Gastroesophageal sphincter (tissue), 4 donors: ENCODE measurements at places on chromosomes 5 and 9. TPM values are rescaled to one million over a fixed set of nuclear protein-coding genes. Genes with fewer than 3 reads are reported as not detected.

- no peak for ATAC-seq
Measured at GRCh38 chr9:112038017-112038408, 137.1 kb downstream of the SUSD1 start.

GRCh38 chr9:5841771-5842573 is 9.1 kb upstream of the ERMP1 start:
- ATAC-seq: no peak

DNA sequence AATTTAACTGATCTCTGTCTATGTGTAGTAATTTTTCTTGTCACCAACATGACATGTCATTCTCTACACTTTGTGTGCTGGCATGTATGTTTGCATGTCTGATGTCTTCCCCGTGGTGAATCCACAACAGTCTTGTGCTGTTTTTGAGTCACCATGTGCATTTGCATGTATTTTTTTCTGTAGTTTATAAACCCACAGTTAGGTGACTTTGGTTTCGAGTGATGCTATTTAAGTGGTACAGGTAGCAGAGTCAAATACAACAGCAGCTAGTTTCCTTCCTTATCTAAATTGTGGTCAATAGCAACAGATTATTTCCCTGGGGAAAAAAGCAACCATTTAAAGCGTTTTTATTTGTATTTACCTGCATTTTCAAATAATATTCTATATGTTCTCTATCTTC is 89.9 kb upstream of the FSD1L start:
- ATAC-seq: no peak

DNA sequence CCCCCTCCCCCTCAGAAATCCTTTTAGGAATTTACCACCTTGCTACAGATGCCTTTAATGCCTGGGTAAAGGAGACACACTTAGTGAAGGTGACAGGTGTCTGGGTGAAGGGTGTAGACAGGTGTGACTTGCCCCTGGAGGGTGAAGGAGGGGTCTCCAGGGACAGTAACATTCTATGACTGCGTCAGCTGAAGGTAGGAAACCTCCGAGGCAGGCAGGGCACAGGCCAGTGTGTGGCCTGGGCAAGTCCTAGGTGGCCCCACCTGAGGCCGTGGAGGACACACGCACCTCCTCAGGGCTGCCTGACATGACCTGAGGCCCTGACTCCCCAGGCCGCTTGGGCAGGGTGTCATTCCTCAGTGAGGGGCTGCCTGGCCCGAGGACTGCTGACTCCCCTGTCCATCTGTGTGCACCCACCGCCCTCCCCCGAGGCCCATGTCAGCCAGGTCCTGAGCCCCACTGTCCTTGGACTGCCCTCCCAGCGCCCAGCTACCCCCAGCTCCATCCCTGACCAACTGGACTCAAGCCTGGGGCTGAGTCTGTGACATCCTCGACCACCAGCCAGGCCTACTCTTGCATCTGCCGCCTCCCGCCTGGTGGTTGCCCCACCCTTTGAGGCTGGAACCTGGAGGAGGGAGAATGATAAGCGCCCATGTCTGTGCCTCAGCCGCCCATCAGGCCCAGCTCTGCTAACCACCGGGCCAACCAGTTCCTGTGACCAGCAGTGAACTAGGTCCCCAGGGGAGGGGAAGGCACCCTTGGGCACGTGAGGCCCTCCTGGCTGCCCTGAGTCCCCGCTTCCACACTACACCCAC is 18.4 kb downstream of the CARD19 start:
- no peak for ATAC-seq

LCP2 gene
- total RNA-seq: 5.5 TPM

PCDHGC3 gene
- total RNA-seq: 66.1 TPM

DNA sequence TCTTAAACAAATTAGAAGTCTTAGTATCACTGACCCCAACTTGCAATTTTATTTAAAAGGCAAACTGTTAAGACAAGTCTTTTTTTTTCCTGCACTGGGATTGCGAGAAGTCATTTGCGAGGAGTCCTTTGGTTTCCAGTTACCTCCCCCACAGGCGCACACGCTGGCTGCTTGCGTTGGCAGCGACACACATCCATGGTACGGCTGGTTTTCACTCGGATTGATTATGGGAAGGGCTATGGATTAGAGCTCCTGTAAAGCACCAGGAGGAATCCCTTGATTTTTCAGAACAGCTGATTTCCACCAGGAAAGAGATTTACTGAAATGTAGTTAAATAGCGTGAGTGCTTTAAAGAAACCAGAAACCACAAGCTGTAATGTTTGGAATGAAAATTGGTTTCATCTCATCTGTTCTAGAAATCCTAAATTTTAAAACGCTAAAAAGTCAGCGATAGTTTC is 737 bp downstream of the SLC1A3 start:
- no peak for ATAC-seq

- no peak for ATAC-seq
Measured at GRCh38 chr5:17400724-17401469, 97.1 kb upstream of the TAF11L2 start.

GRCh38 chr9:133654736-133655657 is 18.8 kb downstream of the DBH start:
- no peak for ATAC-seq

AFAP1L1 gene
- total RNA-seq: 14.4 TPM

NRG2 gene
- total RNA-seq: 5.2 TPM

GRCh38 chr5:1769017-1769640 is 30.5 kb downstream of the MRPL36 start:
- ATAC-seq: no peak

SLC1A1 gene
- 2.3 TPM for total RNA-seq

DNA sequence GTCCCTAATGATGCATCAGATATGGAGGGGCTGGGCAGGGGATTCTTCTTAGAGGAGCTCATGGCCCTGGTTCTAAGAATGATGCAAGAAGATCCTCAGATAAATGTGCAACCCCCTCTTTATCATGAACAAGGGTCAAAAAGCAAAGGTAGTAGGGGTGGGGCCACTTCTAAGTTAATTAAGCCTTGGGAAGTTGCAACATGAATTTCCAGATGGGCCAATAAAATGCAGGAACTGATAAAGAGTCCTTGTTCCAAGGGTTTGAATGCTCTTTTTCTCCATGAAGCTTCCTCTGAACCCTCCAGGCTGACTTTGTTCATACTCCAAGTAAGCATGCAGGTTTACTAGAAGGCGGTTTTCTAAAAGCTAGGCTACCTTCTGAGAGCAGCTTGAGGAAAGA is 25.6 kb downstream of the PCA3 start:
- ATAC-seq: no peak

ARHGEF37 gene
- 13.5 TPM for total RNA-seq

DNA sequence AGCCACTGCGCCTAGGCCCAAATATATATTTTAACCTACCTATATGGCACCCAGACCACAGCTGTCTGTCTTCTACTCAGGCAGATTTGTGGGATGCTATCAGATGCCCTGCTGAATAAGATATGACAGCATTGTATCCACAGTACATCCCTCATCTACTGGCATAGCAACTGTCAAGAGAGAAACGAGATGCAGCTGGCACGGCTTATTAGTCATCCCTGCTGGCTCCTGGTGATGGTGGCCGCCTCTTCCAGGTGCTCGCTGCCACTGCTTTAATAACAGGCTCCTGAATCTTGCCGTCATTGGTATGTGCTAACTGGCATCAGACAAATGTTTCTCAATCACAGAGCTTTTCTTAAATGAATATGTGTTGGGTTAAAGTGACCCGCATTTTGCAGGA is 34.0 kb downstream of the B4GALT1 start:
- ATAC-seq: no peak

SHC3 gene
- total RNA-seq: 4.9 TPM

GRCh38 chr5:147188200-147189108 is 46.4 kb upstream of the STK32A start:
- ATAC-seq: no peak

DNA sequence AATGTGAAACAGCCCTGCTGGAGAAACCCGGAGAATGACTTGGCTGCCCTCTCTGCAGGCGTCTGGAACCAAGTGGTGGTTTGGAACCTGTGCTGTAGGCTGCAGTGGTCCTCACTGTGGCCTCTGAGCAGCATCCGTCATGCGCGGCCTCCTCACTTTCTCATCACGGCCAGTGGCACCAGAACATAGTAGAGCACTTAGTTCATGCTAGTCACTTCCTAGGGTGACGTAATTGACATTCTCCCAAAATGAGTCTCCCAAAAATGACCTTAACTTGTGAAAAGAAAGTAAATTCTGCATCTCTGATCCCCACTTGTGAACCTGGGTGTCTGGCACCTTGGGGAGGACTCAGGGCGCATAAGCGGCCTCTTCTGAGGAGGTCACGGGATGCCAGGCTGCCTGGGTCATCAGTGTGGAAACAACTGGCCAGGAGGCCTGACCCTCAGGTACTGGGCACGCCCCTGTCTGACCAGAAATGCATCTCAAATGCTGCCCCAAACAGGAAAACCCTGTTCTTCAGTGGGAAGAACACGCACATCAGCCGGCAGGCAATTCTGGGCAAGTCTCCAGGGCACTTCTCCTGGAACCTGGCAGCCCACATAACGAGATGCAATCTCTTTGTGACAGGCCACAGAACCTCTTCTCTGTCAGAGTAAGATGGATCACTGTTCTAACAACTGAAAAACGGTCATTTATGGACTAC is 36.6 kb upstream of the SPTLC1 start:
- no peak for ATAC-seq

- ATAC-seq: peak; percentile 26
Measured at GRCh38 chr5:9059920-9060691, 485.8 kb downstream of the SEMA5A start.

PCDHB6 gene
- total RNA-seq: 1.0 TPM

DMRT3 gene
- 0.12 TPM for total RNA-seq

- ATAC-seq: peak; percentile 28
Measured at GRCh38 chr5:131634666-131634995, 398 bp downstream of the RAPGEF6 start.

MYORG gene
- 29.0 TPM for total RNA-seq

GRCh38 chr9:78472111-78472510 is 175.2 kb downstream of the PSAT1 start:
- no peak for ATAC-seq

DNA sequence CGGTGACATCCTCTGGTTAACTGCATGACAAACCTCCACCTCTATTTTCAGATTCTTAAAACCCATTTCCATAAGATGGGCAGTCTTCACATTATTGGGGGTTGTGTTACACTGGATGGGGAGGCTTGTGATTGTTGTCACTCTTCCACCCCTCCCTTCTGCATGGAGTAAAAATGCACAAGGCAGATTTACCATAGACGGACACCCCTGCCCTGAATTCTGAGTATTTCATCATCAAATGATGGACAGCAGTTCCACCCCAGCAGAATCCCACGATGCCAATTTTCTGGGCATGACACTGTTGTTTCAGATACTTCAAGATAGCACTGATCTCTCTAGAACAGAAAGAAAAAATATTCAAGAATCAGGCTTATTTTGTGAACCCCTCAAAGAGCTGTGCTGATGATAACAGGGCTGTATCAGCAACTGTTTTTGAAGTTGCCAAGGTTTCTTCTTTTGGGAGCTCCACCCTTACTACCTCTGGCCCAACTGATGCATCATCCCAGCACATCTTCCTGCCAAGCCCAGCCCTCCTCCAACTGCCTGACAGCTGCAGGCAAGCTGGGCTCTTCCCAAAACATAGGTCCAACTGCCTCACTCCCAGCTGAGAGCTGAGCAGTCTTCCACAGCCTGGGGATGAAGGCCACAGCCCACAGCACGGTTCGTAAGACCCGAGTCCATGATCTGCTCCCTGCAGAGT is 21.4 kb downstream of the CMBL start:
- ATAC-seq: peak; percentile 52

- no peak for ATAC-seq
Measured at GRCh38 chr9:116390303-116391228, 237.0 kb downstream of the PAPPA start.

PDE8B gene
- total RNA-seq: 11.0 TPM

NXNL2 gene
- 0.62 TPM for total RNA-seq

TNC gene
- 438 TPM for total RNA-seq

DNA sequence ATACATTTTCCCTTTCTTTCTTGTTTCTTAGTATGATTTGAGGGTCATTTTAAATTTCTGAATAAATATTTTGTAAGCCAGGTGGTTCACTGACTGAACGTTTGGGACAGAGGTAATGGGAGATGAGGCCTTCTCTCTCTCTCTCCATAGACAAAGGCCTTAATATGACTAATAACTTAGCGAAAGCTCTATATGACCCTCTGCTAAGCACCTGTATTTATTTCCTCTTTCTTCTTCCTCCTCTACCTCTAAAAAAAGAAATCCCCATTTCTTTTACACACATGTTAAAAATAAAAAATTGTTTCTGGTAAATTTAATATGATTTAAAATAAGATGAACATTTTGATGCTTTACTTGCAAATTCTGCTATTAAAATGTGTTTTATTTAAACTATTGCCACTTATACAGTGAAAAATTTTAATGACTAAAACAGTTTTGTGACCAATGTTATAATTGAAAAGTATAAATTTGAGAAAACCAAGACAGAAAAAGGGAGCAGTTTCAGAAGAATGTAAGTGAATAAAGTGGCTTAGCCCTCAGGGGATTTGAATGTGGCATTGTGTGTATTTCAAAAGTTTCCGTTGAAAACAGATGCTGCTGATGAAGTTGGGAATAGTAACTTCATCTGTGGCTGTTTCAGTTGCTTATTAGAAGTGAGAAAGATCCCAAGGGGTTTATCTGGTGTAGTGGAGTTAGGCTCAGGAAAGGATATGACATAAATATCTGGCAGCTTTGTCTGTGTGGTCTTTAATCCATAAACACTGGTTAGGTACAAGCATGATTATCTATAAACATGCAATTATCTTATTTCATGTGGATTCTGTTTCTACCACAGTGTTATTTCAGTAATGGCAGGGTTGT is 128.6 kb upstream of the GRHPR start:
- no peak for ATAC-seq

ADAMTS6 gene
- 19.7 TPM for total RNA-seq

MYOZ3 gene
- 0.13 TPM for total RNA-seq

DNA sequence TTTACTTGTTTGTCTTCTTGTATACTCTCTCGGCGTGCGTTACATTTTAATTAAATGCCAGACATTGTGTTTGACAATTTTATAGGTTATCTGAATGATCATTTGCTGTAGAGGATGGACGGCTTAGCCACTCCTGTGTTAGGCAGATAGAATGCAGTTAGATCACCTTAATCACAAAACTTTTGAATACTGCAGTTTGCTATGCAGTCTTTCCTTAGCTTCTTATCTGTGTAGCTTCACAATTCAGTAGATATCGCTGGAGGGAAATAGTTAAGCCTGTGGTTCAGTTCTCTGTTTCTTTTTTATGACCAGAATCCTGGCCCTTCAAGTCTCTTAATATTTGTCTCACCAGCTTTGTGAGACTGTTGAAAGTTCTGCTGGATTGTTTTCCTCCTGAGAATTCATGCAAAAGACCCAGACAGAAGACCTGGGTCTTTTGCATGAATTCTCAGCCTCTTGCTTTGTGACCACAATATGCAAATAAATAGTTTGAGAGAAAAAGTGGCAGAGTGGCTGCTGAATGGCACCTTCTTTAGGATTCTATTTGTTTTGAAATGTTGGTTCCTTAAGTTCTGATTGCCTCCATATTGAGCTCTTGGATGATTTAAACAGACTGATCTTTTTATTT is 40.2 kb downstream of the RASA1 start:
- ATAC-seq: no peak

NAIP gene
- 17.6 TPM for total RNA-seq

CBY3 gene
- not detected for total RNA-seq

GRCh38 chr5:200985-201384 is 9.7 kb downstream of the LRRC14B start:
- no peak for ATAC-seq
